ENCODE measurements at places on chromosomes 1 and 21. TPM values are rescaled to one million over a fixed set of nuclear protein-coding genes. Genes with fewer than 3 reads are reported as not detected.

Gene SLC5A9
- total RNA-seq: 0.10 TPM

Gene PPFIA4
- total RNA-seq: 0.73 TPM

Gene PCAT6
- not detected for total RNA-seq

Gene ARMH1
- total RNA-seq: 30.0 TPM

Gene C1orf185
- not detected for total RNA-seq

Gene PLEKHG5
- 2.1 TPM for total RNA-seq

Gene OLFML2B
- total RNA-seq: 0.10 TPM

Gene NAXE
- total RNA-seq: 23.9 TPM

Gene KPNA6
- 46.9 TPM for total RNA-seq

Gene ARHGAP29
- 0.10 TPM for total RNA-seq

Gene CDKN2C
- total RNA-seq: 5.2 TPM

Gene SPATA46
- total RNA-seq: not detected

Gene TNFSF4
- 14.3 TPM for total RNA-seq

Gene PGLYRP4
- total RNA-seq: not detected

Gene SPATA45
- total RNA-seq: not detected

Gene CR1L
- total RNA-seq: 0.21 TPM

Gene DNASE2B
- not detected for total RNA-seq

Gene CNTN2
- 0.21 TPM for total RNA-seq

Gene LYPLA2
- 14.7 TPM for total RNA-seq

Gene ECM1
- 0.21 TPM for total RNA-seq

Data from mononuclear cell (primary cell).